ENCODE measurements at places on chromosomes 6 and 20.

DNA sequence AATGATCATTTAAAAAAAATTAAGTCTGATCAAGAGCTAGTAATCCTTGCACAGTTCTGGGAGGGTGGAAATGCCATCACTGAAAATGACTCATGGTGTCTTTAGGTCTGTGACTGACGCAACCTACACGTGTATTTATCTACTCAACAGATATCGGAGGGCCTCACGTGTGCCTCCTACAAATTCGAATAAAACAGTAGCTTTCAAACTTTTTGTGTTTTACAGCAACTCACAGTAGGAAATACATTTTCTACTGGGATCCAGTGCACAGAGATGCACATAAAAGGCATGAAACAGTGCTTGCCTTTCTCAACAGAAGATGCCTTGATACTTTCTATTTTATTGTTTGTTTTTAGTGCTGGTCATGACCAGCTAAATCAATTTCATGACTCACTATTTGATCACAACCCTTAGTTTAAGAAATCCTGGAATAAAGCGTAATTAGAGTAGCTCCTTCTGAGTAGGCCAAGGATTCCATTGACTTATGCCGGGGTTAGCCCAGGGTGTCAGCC lies 210.0 kb upstream of the SNX9 start:
- peak; percentile 77 for DNase-seq

DNA sequence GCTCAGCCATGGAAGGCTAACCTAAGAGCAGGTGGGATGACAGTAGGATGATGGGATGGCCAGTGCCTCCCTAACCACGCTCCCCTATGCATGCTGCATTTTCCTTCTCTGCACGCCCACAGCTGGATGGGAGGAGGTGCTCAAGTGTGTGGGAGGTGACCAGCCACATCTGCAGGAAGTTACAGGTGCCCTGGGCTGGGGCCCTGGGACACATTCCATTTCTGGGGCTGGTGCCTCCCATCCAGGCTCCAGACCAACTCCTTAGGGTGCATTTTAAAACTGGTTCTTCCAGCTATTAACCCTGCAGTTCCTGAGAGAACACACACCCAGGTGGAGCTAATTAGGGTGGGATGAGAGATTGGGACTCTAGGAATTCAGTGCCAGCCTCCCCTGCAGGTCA lies 135.3 kb upstream of the ARMC2 start:
- DNase-seq: no peak

DNA sequence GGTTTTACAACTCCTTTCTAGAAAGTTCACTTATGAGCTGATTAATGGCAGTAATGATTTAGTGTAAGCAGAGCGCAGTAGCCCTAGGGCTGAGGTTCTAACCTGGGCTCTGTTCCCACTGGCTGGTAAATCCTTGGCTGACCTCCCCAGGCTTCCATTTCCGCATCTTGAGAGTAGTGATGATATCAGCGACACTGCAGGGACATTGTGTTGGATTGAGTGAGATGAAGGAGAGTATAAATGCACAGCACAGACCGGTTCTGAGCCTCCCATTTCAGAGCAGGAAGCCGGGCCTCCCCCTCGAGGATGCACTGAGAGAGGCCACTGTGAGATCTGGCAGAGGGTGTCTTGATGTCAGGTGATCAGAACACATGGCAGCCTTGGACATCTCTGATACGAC lies 477.2 kb upstream of the SULF2 start:
- DNase-seq: no peak

- DNase-seq: no peak
These were observed 26.0 kb upstream of the CLVS2 start for GRCh38 chr6:122969999-122970533.

DNA sequence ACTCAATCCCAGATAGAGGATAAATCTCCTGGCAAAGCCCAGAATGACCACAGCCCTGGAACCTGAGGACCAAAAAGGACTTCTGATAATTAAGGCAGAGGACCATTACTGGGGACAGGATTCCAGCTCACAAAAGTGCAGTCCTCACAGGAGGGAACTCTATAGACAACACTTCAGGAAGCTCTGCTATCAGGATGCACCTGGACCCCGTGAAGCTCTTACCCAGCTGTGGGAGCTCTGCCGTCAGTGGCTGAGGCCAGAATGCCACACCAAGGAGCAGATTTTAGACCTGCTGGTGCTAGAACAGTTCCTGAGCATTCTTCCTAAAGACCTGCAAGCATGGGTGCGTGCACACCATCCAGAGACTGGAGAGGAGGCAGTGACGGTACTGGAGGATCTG lies 992 bp downstream of the ZSCAN16 start:
- DNase-seq: no peak

- no peak for DNase-seq
These were observed 85.9 kb downstream of the JARID2 start for GRCh38 chr6:15331629-15332251.

DNA sequence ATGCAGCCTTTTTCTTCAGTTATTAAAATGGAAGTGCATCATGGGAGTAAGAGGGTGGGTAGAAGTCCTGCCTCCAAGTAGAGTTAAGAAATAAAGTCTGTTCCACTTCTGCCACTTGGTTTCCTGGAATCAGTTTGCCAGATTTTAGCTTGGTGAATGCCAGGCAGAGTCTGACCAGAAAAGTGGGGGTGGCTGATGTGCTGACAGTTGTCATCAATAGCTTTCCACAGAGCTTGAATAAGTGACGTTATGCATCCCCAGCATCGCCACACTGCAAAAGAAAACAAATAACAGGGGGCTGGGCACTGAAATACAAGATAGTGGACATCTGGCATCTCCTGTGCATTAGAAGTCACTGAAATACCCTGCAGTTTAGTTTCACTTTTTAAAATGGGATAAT lies 30.8 kb upstream of the CEP162 start:
- no peak for DNase-seq

DNA sequence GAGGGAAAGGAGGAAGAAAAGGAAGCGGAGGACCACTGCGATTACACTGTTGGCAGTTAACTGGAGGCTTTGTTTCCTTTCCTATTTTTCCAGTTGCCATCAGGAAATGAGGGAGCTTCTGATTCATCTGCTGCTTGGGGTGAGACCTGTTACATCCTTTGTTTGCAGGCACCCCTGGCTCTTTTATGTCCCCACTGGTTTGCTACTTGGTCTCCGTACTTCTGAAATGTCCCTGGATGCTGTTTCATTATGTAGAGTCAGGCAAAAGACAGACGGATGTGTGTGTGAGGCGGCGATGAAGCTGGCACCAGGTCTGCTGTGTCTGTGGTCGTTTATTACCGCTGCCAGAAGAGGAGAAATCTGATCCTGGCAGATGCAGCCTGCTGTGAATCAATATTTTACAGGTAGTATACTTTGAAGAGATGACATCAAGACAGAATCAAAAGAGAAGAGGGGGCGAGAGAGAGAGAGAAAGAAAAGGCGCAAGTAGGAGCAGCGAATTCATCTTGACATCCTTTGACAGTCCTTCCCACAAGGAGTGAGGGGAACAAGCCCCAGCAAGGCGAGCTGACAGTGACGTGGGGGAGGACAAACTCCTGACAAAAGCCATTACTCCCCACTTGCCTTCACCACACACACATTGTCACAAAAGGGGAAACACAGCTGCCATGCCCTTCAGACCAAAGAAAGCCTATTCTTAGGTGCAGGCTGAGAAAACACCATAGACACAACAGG lies 145.9 kb upstream of the FBXL4 start:
- DNase-seq: no peak

GRCh38 chr6:68651011-68651985 lies 16.2 kb downstream of the ADGRB3 start:
- DNase-seq: peak; percentile 78

GRCh38 chr6:5622276-5623005 lies 361.1 kb downstream of the FARS2 start:
- DNase-seq: no peak

GRCh38 chr6:162580619-162581018 lies 146.9 kb downstream of the PRKN start:
- no peak for DNase-seq

- peak; percentile 66 for DNase-seq
These were observed 84.3 kb downstream of the FILIP1 start for GRCh38 chr6:75409286-75409685.

DNA sequence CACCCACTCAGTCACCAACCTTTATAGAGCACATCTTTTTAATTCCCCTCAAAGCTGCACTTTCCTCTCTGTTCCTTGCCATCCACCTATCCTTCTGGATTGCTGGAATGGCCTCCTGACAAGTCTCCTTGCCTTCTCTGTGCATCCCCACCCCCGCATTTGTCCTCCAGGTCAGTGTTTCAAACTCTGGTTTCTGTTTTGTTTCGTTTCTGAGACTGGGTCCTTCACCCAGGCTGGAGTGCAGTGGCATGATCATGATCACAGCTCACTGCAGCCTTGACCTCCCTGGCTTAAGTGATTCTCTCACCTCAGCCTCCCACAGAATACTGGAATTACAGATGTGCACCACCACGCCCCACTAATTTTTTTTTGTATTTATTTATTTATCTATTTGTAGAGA lies 96.2 kb downstream of the PLCB1 start:
- DNase-seq: no peak

GRCh38 chr6:75850026-75850833 lies 101.2 kb downstream of the MYO6 start:
- peak; percentile 4 for DNase-seq

- DNase-seq: peak; percentile 32
These were observed 127.4 kb upstream of the AFDN start for GRCh38 chr6:167699141-167699931.

DNA sequence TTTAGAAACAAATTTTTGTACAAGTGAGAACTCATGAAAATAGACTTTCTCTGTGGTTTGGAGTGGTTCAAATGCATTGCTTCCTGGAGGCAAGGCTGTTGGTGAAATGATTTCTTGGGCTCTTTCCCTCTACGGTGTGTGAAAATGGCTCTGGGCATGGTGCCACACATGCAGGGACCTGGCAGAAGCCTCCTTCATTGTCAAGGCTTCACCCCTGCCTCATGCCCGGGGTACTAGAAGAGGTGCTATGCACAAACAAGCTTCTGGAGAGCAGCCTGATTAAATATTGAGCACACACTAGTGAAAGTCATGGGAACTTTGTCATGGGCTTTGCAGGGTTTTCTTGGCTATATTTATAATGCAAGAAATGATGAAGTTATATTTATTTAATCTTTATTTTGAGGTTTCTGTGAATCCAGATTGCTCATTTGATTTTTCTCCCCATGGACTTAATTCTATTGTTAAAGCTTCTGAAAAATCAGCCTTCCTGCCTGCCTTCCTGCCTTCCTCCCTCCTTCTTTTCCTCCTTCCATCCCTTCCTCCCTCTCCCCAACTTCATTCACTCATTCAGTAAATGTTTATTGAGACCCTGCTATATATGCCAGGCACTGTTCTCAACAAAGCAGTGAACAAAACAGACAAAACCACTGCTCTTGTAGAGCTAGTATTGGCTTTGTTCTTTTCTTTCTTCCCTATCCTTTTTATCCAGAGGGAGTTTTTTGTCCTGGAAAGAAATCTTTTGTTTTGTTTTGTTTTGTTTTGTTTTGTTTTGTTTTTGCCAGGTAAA lies 21.0 kb downstream of the C6orf89 start:
- DNase-seq: no peak

- no peak for DNase-seq
These were observed 77.5 kb upstream of the PDE7B start for GRCh38 chr6:135774006-135774405.

DNA sequence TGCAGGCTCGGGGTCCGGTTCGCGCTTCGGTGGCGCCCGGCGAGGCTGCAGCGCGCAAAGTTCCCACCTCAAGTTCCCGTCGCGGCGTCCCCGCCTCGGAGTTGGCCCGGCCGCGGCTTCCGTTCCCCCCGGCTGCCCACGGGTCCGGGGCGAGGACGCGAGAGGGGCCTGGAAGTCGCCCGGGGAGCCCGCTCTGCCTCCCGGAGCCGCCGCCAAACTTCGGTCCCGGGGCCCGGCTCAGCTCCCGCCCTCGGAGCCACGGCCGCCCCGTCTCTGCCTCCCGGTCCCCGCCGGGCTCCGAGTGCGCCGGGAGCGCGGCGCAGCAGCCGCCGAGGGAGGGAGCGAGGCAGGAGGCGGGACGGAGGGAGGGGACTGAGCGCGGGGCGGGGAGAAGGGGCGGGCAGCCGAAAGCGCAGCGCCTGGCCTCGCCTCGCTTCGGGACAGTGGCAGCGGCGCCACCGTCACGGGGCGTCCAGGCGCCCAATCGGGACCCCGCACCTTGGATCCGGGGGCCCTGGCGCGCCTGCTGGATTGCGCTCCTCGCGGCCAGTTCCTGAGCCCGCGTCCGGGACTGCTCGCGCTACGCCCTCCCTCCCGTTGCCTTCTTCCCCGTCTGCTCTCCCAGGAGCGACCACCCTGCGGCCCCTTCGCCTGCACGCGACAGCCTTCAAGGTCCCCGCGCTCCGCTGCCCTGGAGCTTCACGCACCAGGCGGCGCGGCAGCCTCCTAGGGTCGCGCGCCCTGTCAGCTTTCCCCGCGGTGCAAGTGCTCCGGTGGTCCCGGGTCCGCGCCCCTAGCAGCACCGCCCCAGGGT lies at the start of gene KCNG1:
TSS of gene KCNG1 (minus strand) at position 305 of the 814 bp plus-strand sequence. CDS start 12,769 bp downstream, outside the sequence.
- peak; percentile 75 for DNase-seq

- no peak for DNase-seq
These were observed 601.9 kb downstream of the HTR1B start for GRCh38 chr6:76861403-76861802.

DNA sequence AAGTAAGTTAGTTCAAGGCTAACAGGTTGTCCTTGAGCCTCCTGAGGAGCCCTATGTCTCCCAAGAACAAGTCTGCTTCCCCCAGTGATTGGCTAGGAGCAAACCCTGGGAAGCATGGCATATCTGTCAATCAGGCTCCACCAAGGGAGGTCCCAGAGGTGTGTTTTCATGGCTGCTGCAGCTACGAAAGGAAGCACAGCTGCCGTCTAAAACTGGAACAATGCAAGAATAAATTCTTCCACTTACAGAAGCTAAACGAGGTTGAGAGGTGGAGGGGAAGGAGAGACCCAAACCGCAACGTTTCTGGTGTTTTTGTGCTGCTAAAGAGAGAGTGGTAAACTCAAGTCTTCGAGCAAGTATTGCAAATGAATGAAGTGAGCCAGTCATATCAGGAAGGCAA lies 4.9 kb upstream of the PTGIS start:
- no peak for DNase-seq

DNA sequence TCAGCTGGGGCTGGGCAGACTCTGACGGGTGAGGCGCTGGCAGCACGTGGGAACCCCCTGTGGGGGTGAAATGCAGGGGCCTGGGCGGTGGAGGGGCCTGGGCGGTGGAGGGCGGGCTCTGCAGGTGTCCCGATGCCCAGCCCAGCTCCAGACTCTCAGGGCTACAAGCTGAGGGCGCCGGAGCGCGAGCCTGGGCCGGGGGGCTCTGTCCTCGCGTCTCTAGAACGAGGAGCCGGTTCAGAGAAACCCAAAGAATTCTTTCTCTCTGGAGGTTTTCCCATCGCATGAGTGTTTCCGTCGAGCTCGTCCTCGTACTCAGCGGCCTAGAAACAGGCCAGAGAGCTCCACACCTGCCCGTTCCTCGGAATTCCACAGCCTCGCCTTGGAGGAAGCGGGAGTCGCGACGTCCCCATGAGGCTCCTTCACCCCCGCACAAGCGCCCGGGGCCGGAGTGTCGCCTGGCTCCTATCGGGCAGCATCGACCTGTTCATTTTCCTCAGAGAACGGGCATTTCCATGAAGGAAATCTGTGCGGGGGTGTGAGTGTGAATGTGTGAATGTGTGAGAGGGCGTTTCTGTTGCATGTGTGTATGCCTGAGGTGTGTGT lies 76.9 kb downstream of the SMOC2 start:
- DNase-seq: no peak
